ENCODE measurements at places on chromosomes 4 and X.

DNA sequence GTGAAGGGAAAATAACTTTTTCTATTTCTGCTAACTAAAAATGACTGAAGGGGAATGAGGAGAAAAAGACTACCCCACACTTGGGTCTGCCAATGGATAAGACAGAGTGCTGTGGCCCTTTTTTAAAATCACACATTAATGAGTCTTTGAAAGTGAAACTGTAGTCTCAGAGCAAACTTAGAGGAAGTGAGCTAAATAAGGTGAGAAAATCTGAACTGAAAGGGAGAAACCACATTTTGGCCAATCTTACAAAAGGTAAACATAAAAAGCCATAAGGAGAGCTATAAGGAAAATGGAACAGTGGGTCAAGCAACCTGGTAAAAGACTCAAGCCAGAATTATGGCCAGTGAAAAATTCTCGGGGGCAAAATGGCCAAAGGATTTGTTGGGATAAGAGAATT, 755.1 kb upstream of the IGFBP7 start:
- DNase-seq: no peak

GRCh38 chr4:175459571-175459970, 352.5 kb downstream of the GPM6A start:
- no peak for DNase-seq

- DNase-seq: no peak
Observed at GRCh38 chr4:121358473-121358872, 22.3 kb downstream of the QRFPR start.

DNA sequence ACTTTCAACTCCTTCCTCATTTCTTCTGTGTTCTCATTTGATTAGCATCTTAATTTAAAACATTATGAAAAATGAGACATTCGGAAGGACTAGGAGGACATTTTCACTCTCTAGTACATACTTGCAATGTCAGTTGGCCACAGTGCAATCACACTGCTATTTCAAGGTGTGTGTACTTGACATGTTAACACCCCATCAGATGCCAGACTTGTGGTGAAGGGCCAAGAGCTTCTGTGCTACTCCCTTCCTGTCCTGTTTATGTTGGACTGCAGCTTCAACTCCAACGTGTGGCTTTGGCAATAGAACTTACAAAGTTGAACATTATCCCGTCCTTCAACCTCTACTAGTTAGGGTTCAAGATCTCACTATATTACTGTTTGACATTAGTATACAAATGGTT, 221.0 kb downstream of the PALLD start:
- DNase-seq: no peak

- DNase-seq: no peak
Observed at GRCh38 chr4:178941975-178942374, 1499.7 kb upstream of the AGA start.

DNA sequence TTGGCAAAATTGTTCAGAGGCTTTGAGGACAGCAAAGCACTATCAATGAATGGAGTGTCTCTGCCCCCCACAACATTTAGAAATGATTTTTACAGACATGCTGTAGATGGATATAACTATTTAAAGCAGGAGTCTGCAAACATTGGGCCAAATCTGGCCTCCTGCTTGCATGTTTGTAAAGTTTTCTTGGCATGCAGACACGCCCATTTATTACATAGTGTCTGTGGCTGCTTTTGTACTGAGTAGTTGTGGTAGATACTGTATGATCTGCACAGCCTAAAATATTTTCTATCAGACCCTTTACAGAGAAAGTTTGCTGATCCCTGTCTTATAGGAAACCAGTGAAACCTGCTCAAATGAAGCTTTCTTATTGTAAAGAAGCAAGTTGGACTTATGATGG, 45.5 kb upstream of the PHEX start:
- no peak for DNase-seq

GRCh38 chrX:4263030-4263803, 549.8 kb upstream of the PRKX start:
- DNase-seq: no peak

GRCh38 chrX:35809781-35810180, 11.6 kb downstream of the MAGEB16 start:
- no peak for DNase-seq

- peak; percentile 52 for DNase-seq
Observed at GRCh38 chrX:102515975-102516941, at the start of gene TMSB15A. Gene TMSB15A (minus strand): TSS chrX:102516739.

GRCh38 chrX:64536736-64537135, 141.5 kb upstream of the MTMR8 start:
- no peak for DNase-seq

- DNase-seq: no peak
Observed at GRCh38 chrX:35819241-35819640, 21.1 kb downstream of the MAGEB16 start.

GRCh38 chr4:169341490-169341889, 70.7 kb upstream of the SH3RF1 start:
- DNase-seq: no peak

GRCh38 chrX:65926095-65927019, 113.5 kb downstream of the VSIG4 start:
- no peak for DNase-seq

GRCh38 chr4:47612116-47613023, 127.3 kb downstream of the ATP10D start:
- DNase-seq: no peak

- DNase-seq: no peak
Observed at GRCh38 chr4:128663325-128663724, 146.2 kb upstream of the JADE1 start.

GRCh38 chr4:174847801-174848427, 18.9 kb upstream of the GLRA3 start:
- DNase-seq: no peak

- no peak for DNase-seq
Observed at GRCh38 chr4:87848622-87849351, 16.0 kb downstream of the MEPE start.

GRCh38 chr4:48858130-48858529, 27.2 kb downstream of the OCIAD1 start:
- DNase-seq: no peak

DNA sequence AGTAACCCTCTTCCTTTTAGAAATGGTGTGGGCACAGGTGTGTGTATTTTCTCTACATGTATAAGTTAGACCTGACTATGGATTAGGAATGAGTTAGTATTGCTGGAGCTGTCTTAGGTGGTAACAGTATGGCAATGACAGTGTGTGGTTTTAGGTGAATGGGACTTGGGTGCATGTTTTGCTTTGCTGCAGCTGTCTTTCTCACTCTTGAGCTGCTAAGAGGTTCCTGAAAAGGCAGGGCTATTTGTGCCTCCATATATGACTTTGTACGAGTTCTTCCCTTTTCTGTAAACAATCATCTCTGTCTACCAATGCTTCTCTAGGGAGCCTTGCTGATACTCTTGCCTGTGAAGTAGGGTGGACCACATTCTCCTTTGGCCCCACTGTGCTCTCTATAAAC, 234.8 kb upstream of the HHIP start:
- no peak for DNase-seq

- DNase-seq: no peak
Observed at GRCh38 chrX:43656005-43656494, at the start of gene MAOA. Gene MAOA (plus strand): TSS chrX:43656299. CDS start chrX:43656342, 43 bp downstream.

- DNase-seq: no peak
Observed at GRCh38 chr4:92599044-92599443, 295.3 kb downstream of the GRID2 start.

- DNase-seq: no peak
Observed at GRCh38 chr4:176794151-176794550, 1.4 kb upstream of the VEGFC start.

DNA sequence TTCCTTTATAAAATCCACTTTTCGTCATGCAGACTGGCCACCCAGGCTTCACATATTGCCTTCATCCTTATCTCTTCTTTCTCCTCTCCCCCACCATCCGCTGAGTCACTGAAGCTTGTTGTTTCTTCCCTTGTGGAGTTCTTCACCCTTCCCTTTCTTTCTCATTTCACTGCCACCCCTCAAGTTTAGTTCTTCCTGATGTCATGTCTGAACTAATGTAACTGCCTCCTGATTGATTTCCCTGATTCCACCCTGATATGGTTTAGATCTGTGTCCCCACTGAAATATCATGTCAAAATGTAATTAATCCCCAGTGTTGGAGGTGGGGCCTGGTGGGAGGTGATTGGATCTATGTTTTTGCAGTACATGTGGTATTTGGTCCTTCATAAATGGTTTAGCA, 151.4 kb downstream of the CPEB2 start:
- no peak for DNase-seq

GRCh38 chr4:64713256-64713840, 304.1 kb upstream of the TECRL start:
- DNase-seq: no peak

DNA sequence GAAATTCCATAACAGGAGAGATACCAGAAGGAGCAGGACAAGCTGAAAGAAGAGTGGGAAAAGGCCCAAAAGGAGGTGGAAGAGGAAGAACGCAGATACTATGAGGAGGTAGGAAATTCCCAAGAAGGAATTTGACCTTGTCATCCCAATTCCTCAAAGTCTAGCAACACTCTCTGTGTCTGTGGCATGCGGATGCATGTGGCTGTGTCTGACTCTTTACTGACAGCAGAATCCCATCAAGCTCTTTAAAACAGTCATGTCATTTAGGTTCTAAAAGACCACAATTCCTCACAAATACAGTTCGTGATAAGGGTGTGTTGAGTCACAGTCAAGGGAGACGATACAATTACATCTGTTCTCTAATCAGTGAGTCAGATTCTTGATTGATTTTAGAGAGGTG, 68.5 kb downstream of the PHOX2B start:
- no peak for DNase-seq

- no peak for DNase-seq
Observed at GRCh38 chrX:95764972-95765451, 919.6 kb upstream of the DIAPH2 start.

DNA sequence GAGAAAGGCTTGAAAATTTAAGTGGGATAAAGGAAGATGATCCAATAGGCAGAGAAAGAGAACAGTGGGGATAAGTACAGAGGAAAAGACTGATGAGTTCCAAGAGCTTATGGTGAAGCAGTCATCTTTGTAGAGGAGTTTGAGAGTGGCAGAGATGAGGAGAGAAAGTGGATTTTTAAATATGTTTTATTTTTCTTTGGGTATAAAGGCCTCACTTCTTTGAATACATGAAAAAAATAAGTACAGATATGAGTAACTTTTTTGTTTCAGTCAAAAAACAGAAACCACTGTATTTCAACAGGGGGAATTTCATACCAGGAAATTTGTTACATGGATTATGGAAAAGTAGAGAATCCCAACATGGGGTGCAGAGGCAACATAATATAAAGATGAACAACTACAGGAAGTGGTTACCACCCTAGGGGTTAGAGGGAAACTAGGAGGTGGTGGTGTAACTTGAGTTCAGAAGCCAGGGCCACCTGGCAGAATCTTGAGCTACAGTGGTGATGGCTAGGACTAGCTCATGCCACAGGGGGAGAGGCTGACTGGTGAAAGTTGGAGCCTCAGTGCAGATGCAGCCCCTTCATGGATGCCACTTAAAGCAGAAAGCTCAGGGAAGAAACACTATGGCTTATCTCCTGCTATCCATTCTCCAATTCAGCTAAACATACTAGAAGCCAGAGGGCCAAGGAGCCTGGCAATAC, 3.4 kb upstream of the CYBB start:
- no peak for DNase-seq

- DNase-seq: no peak
Observed at GRCh38 chr4:40948014-40948413, 198.3 kb downstream of the NSUN7 start.

- DNase-seq: no peak
Observed at GRCh38 chrX:132041015-132041414, 17.9 kb downstream of the STK26 start.

DNA sequence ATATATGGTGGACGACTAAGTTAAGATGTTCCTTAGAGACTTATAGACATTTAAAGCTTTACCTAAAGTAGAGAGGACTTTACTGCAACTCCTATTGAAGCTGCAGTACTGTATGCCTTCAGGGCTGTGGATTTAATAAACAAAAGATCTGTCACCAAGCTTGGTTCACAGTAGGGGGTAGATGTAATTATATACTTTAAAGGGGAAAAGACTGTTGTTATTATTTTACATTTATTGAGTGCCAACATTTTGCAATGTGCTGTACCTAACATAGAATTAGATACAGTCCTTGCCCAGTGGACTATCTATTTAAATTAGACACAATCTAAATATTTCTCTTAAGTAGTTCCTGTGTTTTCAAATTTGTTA, 67.2 kb downstream of the SLIT2 start:
- no peak for DNase-seq

- DNase-seq: no peak
Observed at GRCh38 chrX:110287605-110288004, 30.3 kb downstream of the AMMECR1 start.

DNA sequence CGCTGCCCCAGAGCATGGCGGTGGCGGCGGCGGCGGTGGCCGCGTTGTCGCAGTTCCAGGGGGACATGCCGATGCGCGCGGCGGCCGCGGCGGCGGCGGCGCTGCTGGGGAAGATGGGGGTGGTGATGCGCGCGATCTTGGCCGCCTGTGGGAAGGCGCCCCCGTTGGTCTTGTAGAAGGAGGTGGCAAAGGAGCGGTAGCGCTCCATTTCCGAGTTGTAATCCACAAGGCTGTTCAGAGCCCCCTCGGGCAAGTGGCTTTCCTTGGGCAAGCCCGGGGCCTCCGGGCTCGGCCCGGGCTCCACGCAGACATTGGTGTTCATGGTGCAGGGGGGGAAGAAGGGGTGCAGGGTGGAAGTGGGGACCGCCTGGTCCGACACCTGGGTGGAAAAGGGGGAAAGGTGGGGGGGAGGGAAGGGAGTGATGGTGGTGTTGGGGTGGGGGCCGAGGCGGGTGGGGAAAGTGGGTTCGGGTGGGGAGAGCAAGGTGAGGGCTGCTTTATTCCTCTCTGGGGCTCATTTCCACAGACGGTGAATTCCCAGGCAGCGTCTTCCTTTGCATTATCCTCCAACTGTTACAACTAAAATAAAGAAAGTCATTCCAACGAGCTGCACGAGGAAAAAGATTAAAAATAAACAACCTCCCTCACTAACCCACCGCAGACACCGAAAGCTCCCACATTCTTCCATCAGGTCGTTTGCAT, 3.1 kb downstream of the CXXC4 start:
- DNase-seq: no peak

DNA sequence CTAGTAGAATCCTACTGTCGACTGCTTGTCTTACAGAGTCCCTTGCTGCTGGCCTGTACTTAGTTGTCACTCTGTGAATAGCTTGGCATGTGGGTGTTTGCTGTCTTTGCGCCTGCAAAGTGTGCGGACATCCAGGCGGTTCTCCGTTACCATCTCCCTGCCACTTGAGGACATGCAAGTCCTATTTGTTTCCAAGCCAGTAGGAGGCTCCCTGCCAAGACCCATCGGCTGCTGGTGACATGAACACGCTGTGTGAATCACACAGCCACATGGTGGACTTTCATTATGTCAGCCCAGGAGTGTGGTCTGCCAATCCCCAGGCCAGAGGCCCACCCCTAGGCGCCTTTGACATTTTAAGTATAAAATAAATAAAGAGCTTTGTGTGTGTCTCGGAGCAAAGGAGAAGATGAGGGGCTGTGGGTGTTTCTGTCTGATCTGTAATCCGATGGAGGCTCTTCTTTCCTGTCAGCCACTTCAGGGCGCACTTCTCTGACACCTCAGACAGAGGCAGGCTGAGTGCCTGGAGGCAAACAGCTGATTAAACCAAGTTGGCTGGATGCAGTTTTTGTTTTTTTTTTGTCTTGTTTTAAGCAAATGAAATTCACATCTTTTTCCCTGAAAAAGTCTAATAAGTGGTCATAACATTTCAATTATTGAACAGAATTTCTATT, 51.5 kb downstream of the ALPK1 start:
- no peak for DNase-seq
